Suppressor macrophage treated with lipopolysaccharide for 4 hours (primary cell): ENCODE measurements at places on chromosomes 16 and 17.
A peak's percentile ranks its signal among the peaks of the same experiment; 100 is the strongest.

- DNase-seq = peak; percentile 31
Measured at GRCh38 chr16:80084614-80085013, 456.2 kb upstream of the DYNLRB2 start.

- DNase-seq = no peak
Measured at GRCh38 chr16:21625026-21625425, 25.6 kb downstream of the METTL9 start.

GRCh38 chr17:17109256-17109655 is 67.0 kb downstream of the MPRIP start:
- no peak for DNase-seq

- no peak for DNase-seq
Measured at GRCh38 chr17:45342306-45342705, 25.5 kb upstream of the MAP3K14 start.

GRCh38 chr17:82871056-82871775 is 31.4 kb upstream of the ZNF750 start:
- DNase-seq = no peak

DNA sequence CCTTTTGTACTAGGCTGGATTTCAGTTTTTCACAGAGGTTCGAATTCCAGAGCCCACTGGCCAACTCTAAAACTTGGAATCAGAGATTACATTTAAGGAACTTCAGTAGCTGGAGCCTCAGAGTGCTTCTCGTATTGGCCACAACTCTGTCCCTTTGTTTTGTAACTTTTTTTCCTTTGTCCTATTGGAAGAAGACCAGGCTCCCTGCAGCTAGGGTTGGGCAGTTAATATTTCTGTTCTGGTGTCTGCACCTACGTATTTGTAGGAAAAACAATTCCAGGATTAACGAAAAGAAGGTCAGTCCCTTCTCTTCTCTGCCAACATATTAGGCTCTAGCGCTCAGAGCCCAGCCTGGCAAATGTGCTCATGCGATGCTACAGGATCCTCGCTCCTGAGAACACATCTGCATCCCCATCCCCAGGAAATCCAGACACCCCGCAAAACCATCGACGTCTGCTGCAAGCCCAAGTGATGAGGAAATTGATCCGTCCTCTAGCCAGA is 1.9 kb downstream of the CDH11 start:
- no peak for DNase-seq

GRCh38 chr16:3861808-3862451 is 18.6 kb downstream of the CREBBP start:
- peak; percentile 20 for DNase-seq

- no peak for DNase-seq
Measured at GRCh38 chr17:50955160-50955559, 89.0 kb upstream of the TOB1 start.

GRCh38 chr16:35431829-35432663 is 1972.6 kb downstream of the TP53TG3F start:
- DNase-seq = peak; percentile 6

DNA sequence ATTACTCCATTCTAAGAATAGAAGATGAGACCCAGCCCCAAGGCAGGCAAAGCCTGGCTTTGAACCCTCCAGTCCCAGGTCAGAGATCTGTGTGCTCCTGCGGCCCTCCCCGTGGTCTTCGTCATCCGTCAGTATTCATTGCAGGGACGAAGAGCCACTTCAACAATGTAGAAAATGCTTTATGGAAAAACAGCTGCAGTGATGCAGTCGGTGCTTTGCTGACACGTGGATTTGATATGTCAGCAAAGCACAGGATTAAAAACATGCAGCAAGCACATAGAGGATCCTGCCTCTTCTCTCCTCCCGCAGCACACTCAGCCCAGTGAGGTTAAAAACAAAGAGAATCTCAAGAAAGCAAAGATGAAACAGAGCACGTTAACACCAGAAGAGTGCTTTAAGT is 117.1 kb upstream of the AXIN2 start:
- no peak for DNase-seq

- no peak for DNase-seq
Measured at GRCh38 chr16:27677263-27677662, 127.3 kb downstream of the KATNIP start.

- DNase-seq = no peak
Measured at GRCh38 chr16:16033208-16033717, 83.8 kb downstream of the ABCC1 start.

GRCh38 chr16:13997933-13998332 is 73.2 kb upstream of the MRTFB start:
- DNase-seq = peak; percentile 18

- DNase-seq = no peak
Measured at GRCh38 chr16:89375686-89376085, 114.7 kb downstream of the ANKRD11 start.

DNA sequence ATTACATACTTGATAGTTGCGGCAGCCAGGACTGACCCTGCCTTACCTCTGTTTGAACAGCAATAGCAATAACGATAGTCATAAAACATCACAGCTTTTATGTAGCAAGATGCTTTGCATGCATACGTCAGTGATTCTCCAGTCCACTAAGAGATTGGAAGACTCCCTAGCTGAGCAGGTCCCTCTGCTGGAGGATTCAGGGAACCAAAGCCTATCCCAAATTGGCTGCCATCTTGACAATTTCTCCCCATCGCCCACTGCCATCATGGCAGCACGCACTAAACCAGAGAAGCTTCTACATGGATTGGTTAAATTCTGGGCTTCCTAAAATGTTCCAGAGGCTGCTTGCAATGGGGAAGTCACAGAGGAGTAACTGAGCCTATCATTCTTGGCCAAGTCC is 360.6 kb upstream of the XYLT1 start:
- DNase-seq = no peak

DNA sequence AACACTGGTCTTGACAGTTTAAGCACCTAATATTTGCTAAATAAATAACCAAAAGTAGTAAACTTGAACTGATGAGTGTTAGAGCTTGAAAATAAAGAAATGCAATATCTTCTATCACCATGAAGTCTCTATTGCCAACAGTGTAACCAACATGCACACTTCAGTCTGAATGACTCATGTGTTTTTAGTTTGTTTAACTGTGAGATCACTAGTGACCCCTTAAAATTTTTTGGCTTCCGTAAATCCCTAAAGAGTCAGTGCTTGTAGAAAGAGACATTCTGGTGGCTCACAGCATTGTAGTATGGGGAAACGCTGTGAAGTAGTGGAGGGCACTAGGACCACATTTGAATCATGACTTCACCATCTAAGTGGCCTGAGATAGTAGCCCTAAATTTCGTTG is 341.1 kb downstream of the PMP22 start:
- no peak for DNase-seq

GRCh38 chr17:28867276-28867675 is 12.5 kb downstream of the ERAL1 start:
- no peak for DNase-seq

DNA sequence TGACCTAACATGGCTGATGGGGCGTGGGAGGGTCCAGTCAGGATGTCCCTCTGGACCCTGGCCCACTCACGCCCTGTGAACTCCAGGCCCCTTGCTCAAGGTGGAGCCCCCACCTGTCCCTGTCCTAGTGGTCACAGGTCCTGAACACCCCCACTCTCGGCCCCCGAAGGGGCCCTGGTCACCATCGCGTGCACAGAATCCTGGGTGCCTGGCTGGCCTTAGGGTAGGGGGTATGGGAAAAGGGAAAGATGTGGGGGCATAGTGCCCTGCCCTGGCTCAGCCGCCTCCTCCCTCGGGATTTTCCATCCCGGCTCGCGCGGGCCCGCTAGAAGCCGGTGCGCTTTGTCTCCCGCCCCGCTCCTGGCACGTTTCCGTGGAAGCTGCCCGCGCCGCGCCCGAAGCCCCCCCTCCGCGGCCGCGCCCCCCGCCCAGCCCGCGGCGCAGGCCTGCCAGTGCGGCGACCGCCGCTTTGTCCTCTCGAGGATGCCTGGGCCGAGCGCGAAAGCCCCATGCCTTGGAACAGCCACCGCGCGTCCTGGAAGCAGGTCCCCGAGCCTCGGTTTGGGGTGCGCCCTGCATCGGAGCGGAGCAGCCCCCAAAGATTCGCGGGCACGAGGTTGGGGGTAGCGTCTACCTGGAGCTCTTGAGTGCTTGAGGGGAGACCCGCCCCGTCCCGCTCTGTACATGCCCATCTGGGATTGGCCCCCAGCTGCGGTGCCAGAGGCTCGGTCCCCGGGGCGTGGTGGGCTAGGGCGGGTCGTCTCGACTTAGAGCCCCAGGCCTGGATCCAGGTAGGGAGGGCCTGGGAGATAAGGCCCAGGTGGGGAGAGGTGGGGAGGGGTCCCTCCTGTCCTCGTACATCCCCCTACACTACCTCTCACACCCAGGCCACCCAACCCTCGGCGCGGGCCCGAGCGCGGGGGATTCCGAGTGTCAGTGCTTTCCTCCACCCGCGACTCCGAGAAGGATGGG is 1.3 kb downstream of the SMPD3 start:
- DNase-seq = no peak

GRCh38 chr16:50802000-50802399 is 60.1 kb downstream of the CYLD start:
- DNase-seq = no peak

DNA sequence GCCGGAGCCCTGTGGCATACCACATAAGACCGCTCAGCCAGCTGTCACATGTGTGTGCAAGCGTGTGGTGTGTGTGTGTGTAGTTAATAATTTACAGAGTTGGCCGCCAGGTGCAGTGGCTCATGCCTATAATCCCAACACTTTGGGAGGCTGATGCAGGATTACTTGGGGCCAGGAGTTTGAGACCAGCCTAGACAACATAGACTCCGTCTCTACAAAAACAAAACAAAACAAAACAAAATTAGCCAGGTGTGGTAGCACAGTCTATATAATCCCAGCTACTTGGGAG is 20.4 kb downstream of the SOCS1 start:
- no peak for DNase-seq

GRCh38 chr17:57849874-57850754 is at the start of gene MRPS23:
TSS of gene MRPS23 (minus strand) at chr17:57850044. CDS start at chr17:57850010, 34 bp downstream.
- peak; percentile 97 for DNase-seq

GRCh38 chr16:55035956-55036355 is 105.3 kb downstream of the IRX5 start:
- no peak for DNase-seq
